Central memory CD8-positive, alpha-beta T cell (primary cell): ENCODE measurements at places on chromosomes 4 and X.

- DNase-seq: no peak
These were observed 119.6 kb downstream of the PAPSS1 start for GRCh38 chr4:107600436-107600835.

DNA sequence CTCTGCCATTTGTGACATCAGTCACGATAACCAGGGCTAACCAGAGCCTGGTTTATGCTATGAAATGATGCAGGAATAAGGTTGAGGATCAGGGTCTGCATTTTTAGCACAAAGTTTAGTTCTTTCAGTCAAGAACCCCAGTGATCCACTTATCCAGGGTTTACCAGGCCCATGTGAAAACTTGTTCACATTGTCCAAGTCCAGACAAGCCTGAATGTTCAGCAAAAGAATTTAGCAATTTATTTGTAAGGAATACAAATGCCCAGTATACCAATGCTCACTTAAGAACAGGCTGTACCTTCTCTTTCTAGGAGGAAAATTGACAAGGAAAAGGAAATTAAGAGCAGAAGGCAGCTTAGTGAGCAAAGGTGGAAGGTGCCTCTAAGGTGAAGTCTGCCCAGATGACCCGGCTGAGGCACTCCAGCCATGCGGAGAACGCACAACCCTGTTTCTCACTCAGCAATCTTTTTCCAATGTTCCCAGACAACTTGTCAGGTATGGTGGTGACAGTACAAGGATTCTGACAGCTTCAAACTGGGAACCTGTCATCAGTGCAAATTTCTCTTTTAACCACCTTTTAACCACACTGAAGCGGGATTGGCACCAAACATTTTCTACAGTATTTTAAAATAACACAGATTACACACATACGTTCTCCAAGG, 54.0 kb downstream of the TBC1D9 start:
- no peak for DNase-seq

GRCh38 chrX:19879181-19879580, 8.2 kb downstream of the SH3KBP1 start:
- DNase-seq: no peak

DNA sequence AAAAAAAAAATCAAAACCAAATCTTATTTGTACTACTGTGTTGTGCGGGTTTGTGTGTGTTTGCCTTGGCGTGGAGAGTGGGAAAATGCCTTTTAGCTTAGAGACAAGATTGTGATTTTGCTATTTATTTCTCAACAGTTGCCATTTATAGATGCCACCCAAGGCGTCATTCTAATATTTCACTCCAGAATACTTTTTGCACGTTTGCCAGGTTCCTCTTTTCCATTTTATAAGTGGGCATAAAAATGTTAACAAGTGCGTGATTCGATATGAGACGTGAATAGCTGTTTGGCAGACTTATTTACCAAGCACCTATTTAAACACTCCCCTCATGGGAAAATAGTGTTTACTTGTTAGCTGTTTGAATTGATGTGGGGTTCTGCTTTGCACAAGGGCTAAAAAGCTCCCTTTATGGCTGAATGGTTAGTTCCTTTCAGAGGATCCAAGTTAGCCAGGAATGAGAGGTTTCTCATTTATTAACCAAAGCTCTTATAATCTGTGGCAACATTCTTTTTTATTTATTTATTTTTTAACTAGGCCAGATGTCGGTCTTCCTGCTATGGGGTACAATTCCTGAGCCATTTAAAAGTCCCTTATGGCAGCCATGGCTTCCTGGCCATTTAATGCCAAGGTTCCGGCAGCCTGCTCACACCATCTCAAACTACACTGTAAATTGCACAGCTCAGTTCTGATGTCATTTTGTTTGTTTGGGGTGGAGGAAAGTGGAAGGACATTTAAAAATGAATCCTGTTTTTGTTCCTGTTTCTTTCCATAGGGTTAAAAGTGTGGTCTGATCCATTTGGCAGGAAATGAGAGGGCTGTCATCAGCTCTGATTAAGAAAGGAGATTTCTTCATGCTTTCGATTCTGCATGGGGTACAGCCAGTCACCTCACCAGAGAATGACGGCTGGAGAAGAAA, 14.6 kb downstream of the SMIM20 start:
- no peak for DNase-seq
